ENCODE measurements at places on chromosomes 1 and 21.

GRCh38 chr1:22457836-22458235, 6.2 kb downstream of the ZBTB40 start:
- DNase-seq, result no peak

DNA sequence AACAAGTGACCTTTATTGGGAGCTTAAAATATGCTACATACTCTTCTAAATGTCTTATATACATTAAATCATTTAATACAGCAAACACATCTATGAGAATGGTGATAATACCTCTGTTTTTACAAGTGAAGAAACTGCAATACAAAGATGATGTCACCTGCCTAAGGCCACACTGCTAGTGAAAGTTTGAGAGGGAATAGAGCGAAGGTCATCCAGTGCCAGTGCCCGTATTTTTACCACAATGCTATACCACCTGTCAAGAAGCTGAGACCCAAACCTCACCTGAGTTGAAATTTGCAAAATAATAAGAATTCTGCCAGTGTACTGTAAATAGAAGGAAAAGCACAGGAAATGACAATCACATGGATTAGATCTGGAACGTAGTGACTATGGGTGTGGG, 200.4 kb upstream of the TMPRSS15 start:
- no peak for DNase-seq

GRCh38 chr1:238642231-238642630, 744.1 kb upstream of the CHRM3 start:
- no peak for DNase-seq

DNA sequence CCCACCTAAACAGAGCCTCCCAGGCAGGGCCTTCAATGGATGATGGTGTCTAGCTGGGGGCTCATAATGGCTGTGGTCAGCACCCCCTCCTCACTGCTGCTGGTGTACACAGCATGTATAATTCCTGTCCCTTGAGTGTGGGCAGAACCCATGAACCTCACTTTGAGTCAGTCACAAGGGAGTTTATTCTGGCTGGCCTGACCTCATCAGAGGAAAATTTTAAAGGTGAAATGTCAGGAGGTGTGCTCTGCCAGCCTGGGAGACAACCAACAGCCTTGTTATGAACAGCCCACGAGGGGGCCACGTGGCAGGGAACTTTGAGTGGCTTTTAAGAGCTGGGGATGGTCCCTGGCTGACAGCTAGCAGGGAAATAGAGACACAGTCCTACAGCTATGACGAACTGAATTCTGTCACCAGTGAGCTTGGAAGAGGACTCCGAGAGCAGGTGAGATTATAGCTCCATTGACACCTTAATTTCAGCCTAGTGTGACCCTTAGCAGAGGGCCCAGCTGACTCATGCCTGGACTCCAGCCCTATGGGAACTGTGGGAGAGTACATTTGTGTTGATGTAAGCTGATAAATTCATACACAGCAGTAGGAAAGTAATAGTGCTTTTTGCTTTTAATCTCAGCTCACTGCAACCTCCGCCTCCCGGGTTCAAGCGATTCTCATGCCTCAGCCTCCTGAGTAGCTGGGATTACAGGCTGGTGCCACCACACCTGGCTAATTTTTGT, 73.5 kb upstream of the RUNX3 start:
- DNase-seq, result no peak

- no peak for DNase-seq
These were observed 8.1 kb downstream of the KRTAP21-3 start for GRCh38 chr21:30710499-30710898.

DNA sequence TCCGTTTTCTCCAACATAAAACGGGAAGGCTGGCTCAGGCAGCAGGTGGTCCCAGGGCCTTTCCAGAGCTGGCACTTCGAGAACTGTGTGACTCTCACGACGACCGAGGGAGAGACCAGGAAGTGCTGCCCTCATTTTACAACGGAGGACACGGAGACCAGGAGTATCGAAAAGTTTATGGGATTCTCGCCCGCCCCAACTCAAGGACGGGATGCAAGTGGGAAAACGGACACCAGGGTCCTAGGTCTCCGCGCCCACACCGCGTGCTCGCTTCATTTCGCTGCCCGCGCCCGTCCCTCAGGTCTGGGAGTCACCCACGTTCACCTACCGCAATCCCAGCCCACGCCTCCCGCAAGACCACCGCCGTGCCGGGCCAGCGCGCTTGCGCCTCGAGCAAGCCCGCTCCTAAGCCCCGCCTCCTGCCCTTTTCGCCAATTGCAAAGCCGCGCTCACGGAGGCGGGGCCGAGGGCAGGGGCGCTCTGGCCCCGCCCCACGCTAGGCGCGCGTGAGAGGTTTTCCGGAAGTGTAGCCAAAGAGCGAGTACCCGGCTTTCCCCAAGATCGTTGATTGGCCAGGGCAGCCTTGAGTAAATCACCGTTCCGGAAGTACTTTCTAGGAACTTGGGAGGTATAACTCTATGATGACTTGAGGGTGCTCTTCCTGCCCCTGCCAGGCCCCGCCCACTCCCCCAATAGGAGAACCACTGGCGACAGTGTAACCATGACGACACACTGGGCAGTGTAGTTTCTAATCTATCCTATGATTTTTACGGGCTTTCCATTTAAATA, at the start of gene PARS2:
Gene PARS2, minus strand, starts transcription at position 391 of the 789 bp plus-strand sequence. CDS start 5,362 bp downstream, outside the sequence.
- peak; percentile 90 for DNase-seq

- DNase-seq, result no peak
These were observed 431.0 kb downstream of the DPYD start for GRCh38 chr1:97489834-97490233.

- DNase-seq, result no peak
These were observed 3.8 kb downstream of the CCN1 start for GRCh38 chr1:85584264-85584781.

GRCh38 chr1:100834777-100835660, 59.6 kb downstream of the EXTL2 start:
- DNase-seq, result no peak

DNA sequence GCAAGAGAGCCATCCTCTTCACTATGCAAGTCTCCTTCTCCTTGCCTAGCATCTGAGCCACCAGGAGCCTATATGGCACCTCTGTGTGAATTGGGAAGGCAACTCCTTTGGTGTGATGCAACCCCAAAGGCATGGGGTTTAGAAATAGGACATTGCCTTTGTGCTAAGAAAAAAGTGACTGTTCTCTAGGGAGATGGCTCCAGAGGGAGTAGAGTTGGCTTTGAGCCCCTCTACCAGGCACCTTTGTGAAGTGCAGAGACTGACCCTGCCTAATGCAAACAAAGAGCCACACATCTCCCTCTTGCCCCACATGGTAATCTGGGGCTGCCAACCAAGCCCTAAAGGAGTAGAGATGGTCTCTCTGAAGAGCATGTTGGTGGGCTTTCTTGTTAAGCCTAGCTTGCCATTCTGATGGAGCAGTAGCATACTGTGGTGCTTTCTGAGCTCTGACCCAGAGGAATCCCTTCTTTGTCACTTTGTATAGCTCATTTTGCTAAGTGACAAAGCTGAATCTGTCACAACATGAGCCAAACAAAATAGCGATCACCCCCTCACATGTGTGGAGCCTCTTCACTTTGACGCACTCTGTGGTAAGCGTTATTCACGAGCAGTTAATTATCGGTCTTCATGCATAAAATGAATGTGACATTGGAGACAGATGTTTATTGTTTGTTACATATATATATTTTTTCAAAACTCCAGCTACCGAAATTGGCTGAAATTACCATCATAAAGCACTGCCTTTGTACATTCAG, 74.4 kb downstream of the RWDD3 start:
- no peak for DNase-seq

DNA sequence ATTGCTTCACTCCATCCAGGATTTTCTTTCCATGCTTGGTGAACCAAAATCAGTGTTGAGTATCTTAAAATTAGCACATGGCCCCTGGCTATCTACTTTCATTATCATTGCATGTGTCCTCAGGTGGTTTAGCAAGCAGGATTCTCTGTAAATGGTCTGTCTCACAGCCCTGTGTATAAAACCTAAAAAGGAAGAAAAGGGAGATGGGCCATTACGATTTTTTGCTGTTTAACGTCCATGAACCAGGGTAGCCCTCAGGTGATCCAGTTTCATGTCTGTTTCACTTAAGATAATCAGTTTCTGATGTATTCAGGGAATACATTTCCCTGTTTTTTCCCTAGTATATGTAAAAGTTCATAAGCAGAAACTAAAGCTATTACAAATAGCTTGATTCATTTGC, 238.2 kb downstream of the NFIA start:
- no peak for DNase-seq

DNA sequence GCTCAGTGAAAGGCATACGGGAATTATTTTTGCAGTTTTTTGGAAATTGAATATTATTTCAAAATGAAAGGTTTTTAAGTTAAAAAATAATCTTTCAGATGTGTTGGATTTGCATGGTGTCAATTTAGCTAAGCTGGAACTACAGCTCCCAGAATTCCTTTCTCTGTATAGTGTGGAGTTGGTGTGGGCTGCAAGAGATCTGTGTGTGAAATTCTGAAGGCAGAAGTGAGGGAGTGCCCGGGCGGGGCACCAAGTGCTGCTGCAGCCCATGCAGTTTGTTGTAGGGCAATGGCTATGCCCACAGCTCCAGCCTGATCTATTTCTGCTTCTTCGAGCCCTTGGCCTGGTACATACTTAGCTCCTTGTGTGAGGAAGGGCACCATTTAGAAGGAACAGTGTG, 60.5 kb upstream of the CSF1 start:
- DNase-seq, result no peak

- no peak for DNase-seq
These were observed 322.2 kb downstream of the SPATA17 start for GRCh38 chr1:217953330-217953729.

- DNase-seq, result no peak
These were observed 15.9 kb downstream of the SMIM12 start for GRCh38 chr1:34843392-34844251.

DNA sequence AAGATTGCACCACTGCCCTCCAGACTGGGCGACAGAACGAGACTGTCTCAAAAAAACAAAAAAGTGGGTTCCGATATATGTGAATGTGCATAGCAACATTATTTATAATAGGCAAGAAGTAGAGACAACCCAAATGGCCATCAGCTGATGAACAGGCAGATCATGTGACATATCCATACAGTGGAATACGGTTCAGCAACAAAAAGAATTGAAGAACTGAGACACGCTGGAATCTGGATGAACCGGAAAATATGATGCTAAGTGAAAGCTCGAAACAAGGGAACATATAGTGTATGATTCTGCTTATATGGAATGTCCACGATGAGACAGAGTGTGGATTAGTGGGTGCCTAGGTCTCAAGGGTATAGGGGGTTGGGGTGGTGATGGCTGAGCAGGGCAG, 28.5 kb upstream of the MORC3 start:
- no peak for DNase-seq

DNA sequence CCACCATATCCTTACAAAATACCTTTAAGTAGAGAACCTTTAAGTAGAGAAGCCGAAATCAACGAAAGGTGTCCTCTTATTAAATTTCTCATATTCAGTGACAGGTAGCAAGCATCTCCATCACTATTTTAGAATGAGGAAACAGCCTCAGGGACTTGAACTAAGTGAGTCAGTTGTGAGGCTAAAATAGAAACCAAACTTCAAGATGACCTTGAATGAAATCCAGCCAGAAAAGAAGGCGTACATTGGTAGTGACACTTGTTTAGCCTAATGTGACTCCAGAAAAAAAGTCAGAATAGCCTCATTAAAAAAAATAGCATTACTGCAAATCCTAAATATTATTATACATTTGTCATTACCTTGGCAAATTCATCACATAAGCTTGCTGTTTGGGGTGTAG, 20.1 kb downstream of the RGS8 start:
- no peak for DNase-seq

DNA sequence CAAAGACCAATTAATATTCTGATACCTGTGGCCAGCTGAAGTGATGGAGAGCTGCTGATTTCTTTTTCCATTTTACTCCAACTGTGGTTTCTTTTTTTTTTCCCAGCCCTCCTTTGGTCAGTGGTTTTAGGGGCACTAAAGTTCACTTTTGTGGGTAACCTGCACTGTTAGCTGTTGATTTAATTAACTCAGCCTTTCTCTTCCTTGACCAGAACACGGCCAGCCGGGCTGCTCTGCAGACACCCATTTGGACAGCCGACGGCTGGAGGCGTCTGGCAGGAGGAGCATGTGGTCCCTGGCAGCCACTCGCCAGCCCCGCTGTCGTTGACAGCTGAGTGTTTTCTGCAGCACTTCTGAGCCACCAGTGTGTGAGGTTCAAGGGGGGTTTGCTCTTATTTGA, 136.2 kb upstream of the RUNX3 start:
- peak; percentile 19 for DNase-seq

DNA sequence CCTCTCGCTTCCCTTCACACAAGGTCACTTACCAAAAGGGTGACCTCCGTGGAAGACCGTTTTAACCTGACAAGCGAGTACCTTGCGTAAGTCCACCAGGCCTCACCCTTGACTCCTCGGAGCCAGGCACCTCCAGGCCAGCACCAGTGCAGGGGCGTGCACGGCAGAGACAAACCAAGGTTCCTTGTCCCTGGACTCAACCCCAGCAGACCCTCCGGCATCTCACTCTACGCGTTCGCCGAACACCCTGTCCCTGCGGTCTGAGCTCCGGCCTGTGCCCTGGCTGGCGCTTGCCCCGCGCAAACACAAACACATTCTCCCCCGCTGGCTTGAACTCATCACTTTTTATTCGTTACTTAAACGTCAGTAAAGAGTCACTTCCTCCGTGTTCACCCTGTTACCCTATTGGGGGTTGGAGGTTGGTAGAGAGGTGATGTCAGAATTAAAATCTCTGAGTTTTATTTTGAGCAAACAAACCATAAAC, 4.5 kb downstream of the TBX15 start:
- no peak for DNase-seq

- DNase-seq, result no peak
These were observed 727.7 kb downstream of the USP25 start for GRCh38 chr21:16457498-16457897.

GRCh38 chr1:2279210-2279639, 51.1 kb downstream of the SKI start:
- DNase-seq, result no peak

GRCh38 chr1:85319491-85319890, 43.1 kb upstream of the BCL10 start:
- DNase-seq, result no peak

DNA sequence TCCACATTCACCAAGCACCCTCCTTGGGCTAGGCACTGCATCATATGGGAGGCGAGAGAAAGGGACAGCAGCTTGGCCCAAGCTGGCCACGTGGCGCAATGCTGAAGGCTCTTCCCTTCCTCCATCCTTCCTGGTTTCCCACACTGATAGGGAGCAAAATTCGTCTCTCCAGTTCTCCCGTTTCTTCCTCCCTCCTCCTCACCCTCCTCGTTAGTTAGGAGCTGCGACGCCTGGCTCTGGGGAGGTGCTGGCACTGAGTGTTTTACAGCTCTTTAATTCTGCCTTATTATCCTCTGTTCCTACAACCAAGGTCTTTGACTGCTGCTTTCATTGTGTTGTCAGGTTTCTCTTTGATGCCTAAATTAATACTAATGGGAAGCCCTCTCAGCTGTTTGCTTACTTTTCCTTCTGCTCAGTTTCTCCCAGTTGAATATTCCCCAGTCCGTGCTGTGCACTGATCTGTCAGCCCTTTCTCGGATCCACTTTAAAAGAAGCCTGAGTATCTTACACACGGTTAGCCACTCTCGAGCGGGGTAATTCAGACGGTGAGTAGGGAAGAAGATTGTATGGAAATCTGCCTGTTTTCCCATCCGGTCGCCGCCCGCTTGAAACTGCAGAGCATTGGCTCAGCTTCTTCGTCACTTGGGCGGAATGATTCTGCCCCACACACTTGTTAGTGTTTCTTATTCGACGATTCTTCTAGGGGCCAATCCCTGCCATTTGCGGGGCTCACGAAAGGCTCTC, 56.2 kb upstream of the SMYD2 start:
- DNase-seq, result no peak
